MM.1S (cell line): ENCODE measurements at places on chromosomes 2 and 18.

- no peak for DNase-seq
Measured at GRCh38 chr2:197274937-197275336, 35.6 kb downstream of the ANKRD44 start.

- no peak for DNase-seq
Measured at GRCh38 chr2:109415581-109416013, 198.2 kb downstream of the SEPTIN10 start.

DNA sequence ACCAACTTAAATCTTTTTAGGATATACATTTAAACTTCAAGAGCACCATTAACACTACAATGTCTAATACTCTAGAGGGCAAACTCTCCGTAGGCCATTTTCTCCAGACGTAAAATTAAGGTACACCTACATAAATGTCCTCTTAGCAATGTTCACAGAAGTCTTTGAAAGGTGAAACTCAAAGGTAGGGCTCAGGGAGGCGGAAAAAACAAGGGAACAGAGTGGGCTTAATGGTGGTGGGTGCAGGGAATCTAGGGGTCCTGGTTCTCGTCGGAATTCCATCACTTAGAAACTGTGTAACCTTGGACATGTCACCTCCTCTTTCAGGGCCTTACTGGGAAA, 668 bp downstream of the NFU1 start:
- peak; percentile 21 for DNase-seq

- DNase-seq: no peak
Measured at GRCh38 chr18:63313396-63313917, 6.1 kb downstream of the BCL2 start.

- DNase-seq: peak; percentile 40
Measured at GRCh38 chr2:71157124-71157793, 26.8 kb downstream of the MPHOSPH10 start.

DNA sequence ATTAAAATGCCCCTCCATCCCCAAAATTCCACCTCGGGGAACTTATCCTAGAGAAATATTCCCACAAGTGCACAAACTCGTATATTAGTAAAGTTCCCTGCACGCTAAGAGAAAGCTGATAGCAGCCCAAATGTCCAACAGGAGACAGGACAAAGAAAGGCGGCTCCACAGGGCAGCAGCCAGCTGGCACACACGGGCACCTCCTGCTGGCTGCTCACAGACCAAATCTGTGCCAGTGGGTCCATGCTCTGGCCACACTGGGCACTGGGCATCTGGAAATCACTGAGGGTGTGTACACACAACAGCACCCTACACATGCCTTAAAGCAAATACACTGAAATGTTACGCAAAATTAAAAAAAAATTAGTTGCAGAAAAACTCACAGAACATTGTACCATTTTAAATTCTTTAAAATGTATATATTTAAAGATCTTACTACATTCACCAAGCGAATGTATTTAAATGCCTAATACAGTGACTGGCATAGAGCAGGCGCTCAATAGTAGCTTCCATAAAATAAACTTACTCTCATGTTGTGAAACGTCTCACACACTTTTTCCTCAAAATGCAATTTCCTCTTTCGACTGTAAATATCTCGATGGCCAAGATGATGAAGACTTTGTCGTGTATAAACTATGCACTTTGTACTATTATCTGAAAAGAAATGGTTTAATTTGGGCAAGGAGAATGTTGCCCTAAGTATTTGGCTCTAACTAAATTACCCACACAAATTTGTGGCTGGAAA, 19.4 kb downstream of the ZNF516 start:
- DNase-seq: no peak

DNA sequence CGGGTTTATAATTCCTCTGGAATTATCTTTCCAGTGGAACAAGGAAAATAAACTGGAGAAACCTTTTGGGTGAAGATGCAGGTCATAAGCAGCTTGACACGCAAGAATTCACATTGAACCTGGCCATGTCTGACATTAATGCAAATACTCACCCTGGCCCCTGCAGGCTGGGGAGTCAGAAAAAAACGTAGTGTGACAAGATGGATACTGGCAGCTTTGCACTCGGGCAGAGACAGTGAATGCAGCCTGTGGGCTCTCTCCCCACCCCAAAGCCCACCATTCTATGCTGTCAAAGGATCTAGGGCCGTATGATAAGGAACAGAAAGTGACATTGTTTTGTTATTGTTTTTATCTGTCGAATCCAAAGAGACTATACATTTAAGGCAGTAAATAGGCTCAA, 223.1 kb downstream of the RBM43 start:
- no peak for DNase-seq

DNA sequence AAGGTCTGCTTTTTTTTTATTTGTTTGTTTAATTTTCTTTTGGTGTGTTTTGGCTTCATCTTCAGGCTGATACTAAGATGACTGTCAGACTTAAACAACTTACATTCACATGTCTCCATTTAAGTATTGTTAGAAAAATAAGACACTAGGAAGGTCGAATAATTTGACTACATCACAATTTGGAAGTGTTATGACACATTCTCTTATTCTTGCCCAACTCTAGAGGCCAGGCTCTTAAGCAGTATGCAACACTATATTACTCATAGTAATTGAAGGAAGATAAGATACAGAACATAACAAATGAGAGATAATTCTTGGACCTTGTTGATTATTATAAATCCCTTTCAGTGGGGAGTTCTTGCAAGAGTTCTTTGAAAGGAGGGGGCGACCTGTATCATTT, 295.3 kb upstream of the COL3A1 start:
- DNase-seq: no peak

GRCh38 chr2:237627441-237628246, at the start of gene LRRFIP1:
LRRFIP1 (plus strand) TSS chr2:237627587; CDS start chr2:237627645, 58 bp downstream.
- no peak for DNase-seq

DNA sequence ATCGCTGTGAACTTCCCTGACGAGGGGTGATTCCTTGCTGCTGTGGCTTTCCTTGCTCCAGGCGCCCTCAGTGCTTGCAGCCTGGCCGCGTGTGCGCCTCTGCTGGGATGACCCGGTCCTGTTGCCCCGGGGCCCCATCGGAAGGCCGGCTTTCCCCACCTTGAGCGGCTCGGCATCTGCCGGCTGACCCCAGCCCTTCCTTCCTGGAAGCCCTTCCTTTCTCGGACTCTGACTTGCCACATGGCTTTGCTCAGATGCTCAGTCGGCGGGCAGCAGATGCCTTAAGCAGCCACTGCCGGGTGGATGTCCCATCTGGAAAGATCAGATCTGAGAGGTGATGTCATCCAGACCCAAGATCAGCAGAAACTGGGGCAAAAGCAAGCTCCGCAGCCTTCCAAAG, 100.5 kb upstream of the ODC1 start:
- DNase-seq: no peak

- DNase-seq: no peak
Measured at GRCh38 chr2:39176997-39177396, 56.1 kb upstream of the SOS1 start.

- peak; percentile 21 for DNase-seq
Measured at GRCh38 chr2:172943539-172943938, 132.1 kb upstream of the MAP3K20 start.

GRCh38 chr18:13453714-13454113, 235.2 kb downstream of the LDLRAD4 start:
- no peak for DNase-seq

GRCh38 chr2:39696101-39696553, 30.4 kb downstream of the TMEM178A start:
- DNase-seq: no peak

DNA sequence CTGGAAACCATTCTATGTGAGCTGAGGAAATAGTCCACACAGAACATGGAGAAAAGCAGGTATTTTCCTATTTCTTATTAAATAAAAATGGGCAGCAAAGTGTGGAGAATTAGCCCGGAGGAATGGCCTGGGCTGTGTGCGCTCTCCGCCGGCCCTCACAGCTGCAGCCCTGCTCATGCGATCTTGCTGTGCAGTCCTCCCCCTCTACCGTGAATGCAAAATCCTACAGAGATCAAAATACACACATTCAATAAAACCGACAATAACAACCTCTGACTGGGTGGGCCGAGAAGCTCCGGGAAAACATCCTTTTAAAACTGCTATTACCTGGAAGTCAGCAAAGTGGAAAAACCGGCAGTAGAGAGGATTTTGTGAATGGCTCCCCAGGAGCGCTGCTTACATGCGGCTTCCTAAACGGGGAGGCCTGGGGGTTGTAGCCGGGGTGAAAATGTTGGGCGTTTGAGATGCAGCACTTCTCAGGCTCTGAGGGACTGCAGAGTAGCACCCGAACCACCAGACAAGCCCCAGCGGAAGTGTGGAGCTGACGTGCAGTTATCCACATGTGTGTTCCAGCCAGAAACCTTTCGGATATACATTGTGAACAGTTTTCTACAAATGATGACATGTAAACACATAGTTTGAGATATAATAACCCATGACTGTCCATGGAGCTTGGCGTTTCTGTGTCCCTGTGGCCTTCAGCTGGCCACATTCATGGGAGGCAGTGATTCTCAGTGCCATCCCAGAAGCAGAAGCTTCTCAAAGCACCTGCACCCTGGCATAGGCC, 94.2 kb upstream of the ALKAL2 start:
- DNase-seq: no peak

- DNase-seq: no peak
Measured at GRCh38 chr2:224202281-224202865, 163.3 kb upstream of the SERPINE2 start.

DNA sequence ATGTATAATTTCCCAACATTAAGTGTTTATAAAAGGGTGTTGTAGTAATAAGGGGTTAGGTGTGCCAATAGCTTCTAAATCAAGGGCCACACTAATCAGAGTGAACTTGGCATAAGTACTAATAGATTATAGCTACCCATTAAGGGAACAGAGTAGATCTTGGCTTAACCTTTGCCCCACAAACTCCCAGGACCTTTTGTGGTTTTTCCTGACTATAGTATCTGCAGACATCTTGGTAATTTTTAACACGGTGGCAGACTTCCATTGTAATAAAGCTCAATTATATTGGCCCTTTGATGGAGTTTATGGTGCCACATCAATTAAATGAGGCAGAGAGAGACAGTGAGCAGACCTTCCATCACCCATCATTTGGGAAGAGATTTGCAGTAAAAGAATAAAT, 358.5 kb upstream of the HNRNPA3 start:
- DNase-seq: no peak

GRCh38 chr2:23230885-23231284, 154.1 kb upstream of the KLHL29 start:
- DNase-seq: no peak

GRCh38 chr2:38146907-38147307, 71.0 kb upstream of the CYP1B1 start:
- DNase-seq: no peak
